ENCODE measurements at places on chromosomes 3 and 15.

DNA sequence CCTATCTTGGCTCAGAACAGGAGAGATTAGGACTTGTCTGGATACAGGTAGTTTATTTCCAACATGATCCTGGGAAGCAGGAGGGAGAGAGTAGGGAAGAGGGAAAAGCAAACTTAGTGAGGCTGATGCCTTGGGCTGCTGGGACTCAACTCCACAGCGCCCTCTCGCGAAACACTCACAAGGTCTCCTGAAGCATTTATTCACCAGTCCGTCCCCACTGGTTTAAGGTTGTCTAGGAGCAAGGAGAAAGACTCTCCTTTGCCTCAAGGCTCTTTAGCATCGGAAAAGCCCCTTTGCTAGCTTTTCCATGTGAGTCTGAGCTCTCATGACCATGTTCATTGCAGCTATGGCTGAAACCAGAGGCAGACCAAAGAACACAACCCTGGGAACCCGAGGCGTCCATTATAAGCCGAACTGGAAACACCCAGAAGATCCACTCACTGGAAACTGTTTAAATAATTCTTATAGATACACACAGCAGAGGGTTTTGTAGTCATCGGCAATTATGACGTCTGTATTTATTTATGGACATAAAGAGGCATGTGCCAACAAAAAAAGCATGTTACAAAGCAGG, 244.5 kb downstream of the CD47 start:
- DNase-seq: peak; percentile 15

GRCh38 chr3:138933068-138933668, 13.8 kb downstream of the FOXL2 start:
- DNase-seq: no peak

GRCh38 chr15:51681303-51681963, at the start of gene SCG3:
TSS of gene SCG3 (plus strand) at chr15:51681503. CDS start at chr15:51681756, 253 bp downstream.
- DNase-seq: peak; percentile 53

DNA sequence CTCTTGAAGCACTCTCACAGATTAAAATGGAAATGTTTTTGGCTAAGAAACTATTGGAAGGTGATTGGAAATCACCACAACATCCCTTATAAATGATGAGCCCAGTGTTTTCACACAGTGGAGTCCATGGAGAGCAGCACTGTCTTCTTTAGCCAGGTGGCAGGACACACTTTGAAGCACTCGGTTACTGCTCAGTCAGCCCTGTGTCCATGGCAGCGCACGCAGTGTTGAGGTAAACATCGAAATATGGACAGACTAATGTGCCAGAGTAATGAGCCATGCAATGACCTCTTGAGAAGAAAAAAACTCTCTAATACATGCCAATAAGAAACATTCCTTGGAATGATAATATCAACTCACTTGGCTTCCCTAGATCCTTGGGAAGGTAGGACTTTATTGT, 66.6 kb downstream of the TGFBR2 start:
- DNase-seq: no peak

DNA sequence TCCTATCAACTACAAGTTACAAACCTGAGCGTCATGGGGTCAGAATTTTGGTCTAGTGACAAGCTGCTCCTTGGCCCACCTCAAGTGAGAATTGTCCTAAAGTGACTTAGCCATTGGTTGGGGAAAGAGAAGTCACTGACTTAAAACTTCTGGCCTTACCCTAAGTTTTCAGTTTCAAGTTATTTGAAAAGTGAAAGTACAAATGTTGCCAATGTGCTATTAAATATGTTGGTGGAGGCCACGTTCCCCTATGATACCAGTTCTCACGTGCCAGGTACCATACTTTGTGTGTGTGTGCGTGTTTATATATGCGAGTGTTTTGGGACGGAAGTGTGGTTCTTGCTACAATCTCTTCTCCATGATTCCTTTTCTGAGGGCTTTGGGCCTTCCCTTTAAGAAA, 22.6 kb upstream of the RASGRP1 start:
- no peak for DNase-seq

GRCh38 chr3:30680789-30681648, 74.6 kb downstream of the TGFBR2 start:
- no peak for DNase-seq
